ENCODE measurements at places on chromosomes 13 and 19.

GRCh38 chr13:52669677-52670076 lies 17.0 kb downstream of the SUGT1 start:
- ATAC-seq: no peak

DNA sequence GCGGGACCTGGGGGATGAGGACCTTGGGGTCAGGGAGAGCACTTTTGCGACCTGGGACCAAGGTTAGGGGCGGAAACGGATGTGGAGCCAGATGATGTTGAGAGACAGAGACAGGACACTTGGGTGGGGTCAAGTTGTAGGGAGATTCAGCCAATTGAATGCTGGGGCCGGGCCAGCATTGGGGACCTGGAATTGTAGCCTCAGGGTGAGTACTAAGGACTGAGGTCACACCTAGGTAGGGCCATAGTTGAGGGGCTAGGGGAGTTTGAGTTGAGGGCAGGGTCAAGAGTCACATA lies 1.2 kb downstream of the ALKBH7 start:
- ATAC-seq: no peak

DNA sequence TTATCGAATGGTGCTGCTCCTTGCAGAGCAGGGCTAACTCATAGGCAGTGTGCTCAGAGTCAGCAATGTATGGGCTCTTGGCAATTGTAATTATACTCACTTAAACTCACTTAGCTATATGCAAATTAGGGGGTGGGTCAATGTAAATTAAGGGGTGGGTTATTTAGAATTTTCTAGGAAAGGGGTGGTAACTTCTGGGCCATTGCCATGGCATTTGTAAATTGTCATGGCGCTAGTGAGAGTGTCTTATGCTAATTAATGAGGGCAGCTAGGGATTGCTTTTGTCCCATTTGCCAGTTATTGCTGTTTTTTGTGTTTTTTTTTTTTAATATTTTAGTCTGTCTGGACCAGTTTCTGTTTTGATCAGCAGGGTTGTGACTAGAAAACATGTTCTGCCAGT lies 68.4 kb downstream of the DIAPH3 start:
- ATAC-seq: no peak

DNA sequence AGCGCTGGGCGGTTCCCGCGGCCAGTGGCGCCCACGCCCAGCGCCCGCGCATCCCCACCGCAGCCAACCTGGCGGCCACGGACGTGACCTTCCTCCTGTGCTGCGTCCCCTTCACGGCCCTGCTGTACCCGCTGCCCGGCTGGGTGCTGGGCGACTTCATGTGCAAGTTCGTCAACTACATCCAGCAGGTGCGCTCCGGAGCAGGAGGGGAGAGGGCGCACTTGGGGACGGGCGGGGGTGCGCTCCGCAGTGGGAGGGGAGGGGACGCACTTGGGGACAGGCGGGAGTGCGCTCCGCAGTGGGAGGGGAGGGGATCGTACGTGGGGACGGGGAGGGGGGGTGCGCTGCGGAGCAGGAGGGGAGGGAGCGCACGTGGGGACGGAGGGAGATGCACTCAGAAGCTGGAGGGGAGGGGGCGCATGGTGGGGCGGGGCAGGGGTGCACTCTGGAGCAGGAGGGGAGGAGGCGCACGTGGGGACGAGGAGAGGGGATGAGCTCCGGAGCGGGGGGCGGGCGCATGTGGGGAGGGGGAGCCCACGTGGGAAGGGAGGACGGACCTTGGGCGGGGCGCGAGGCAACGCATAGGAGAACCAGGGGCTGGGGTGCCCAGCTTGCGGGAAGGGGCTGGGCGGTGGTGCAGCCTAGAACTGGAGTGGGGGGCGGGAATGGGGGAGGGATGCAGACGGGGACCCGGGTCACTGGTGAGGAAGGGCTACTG lies 1.5 kb downstream of the KISS1R start:
- peak; percentile 23 for ATAC-seq

DNA sequence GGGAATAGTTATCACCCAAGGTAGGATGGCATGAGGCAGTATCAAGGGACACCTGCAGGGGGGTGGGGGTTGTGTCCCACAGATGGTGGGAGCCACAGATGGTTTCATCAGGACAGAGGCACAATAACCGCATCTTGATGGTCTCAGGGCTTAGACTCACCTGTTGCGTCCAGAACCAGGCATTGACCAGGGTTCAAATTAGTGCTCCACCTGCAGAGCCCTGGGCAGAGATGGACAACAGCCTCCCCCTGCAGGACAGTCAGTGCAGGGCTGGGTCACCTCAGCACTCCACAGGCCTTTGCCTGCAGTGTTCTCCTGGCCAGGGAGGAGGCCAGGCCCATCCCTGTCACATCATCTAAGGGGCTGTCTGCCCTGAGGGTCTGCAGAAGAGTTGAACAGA lies 14.5 kb upstream of the CEACAM1 start:
- no peak for ATAC-seq

DNA sequence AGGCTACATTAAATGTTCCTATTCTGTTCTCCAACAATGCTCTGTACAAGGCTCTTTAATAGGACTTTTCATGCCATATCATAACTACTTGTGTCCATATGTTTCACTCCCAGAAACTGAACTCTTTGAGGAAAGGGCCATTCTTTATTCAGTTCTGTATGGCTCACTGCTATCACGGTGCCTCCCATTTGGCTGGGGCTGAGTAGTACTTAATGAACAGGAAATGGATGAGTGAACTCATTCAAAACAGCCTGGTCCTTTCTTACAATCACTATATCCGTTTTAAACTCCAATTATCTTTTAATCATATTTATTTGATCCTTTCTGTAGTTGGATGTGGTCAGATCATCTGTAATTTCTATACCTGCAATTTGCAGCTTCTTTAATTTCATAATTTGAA lies 410.6 kb downstream of the TBC1D4 start:
- no peak for ATAC-seq

- ATAC-seq: no peak
Observed at GRCh38 chr13:30748717-30749116, 13.4 kb downstream of the ALOX5AP start.

DNA sequence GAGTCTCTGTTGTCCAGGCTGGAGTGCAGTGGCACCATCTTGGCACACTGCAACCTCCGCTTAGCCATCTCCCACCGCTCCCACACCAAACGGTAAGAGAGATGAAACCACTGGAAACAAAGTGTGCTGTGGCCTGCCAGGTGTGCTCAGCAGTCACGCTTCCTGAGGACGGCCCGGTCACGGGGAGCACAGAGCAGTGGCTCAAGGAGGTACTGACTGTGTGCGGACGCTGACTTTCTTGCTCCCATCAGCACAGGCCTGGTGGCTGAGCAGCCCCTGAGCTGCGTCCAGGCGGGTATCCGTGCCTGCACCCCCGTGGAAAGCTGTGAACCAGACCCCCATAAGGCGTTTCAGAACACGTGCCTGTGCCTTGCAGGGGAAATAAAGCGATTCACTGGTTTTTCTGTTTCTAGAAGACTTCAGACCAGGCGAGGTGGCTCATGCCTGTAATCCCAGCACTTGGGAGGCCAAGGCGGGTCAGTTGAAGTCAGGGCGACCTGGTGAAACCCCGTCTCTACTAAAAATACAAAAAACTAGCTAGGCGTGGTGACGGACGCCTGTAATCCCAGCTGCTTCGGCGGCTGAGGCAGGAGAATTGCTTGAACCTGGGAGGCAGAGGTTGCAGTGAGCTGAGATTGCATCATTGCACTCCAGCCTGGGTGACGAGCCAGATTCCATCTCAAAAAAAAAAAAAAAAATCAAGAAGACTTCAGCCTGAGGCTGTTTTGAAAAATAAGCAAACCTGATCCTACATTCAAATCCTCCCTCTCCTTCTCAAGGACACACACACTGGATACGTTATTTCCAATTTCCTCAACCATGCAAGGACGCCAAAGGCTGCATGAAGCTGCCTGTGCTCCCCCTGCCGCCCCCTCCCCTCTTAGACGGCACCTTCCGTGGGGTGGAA lies 25.5 kb downstream of the ADPRHL1 start:
- no peak for ATAC-seq

DNA sequence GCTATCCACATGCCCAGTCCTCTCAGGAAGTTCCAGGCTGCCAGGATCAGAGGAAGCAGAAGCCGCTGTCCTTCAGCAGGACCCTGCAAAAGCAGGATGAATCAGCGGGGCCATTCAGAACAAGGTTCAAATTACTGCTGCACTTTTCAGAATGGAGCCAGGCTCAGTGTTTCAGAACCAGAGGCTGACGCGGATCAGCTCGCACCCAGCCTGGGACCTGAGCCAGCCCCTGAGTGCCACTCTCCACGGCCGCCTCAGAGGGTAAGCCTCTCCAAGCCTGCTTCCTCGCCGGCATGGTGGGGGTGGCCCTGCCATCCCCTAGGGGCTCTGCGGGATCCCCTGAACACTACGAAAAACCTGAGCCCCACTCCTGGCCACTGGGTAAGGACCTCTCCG lies 24.7 kb downstream of the RASA3 start:
- ATAC-seq: no peak

GRCh38 chr19:28575816-28576215 lies 637.1 kb downstream of the UQCRFS1 start:
- no peak for ATAC-seq

GRCh38 chr13:73365252-73365651 lies 306.4 kb downstream of the KLF5 start:
- ATAC-seq: no peak

GRCh38 chr19:7104747-7105447 lies 35.4 kb downstream of the ZNF557 start:
- ATAC-seq: peak; percentile 14

DNA sequence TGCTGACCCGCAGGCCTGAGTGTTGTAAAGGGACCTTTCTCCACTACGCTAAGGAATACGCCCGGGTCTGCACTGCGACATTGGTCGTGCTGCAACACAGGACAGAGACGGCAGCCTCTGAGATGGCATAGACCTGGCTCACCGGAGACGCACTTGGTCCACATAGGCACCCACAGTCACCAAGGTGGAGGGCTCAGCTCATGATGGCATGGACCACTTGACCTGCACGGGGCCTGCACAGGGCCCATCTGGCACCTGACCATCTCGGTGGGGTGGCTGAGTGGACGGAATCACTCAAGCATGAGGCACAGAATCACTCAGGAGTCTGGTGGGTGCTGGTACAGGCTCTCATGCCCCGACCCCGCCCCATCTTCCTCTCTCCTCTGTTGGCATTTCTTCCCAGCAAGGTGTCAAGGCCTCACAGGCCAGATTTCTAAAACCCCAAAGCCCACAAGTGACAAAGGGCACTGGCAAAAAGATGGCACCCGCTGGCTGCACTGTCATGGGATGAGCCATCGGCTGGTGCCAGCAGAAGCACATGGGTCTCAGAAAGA lies 45.9 kb downstream of the TSHZ3 start:
- ATAC-seq: no peak

DNA sequence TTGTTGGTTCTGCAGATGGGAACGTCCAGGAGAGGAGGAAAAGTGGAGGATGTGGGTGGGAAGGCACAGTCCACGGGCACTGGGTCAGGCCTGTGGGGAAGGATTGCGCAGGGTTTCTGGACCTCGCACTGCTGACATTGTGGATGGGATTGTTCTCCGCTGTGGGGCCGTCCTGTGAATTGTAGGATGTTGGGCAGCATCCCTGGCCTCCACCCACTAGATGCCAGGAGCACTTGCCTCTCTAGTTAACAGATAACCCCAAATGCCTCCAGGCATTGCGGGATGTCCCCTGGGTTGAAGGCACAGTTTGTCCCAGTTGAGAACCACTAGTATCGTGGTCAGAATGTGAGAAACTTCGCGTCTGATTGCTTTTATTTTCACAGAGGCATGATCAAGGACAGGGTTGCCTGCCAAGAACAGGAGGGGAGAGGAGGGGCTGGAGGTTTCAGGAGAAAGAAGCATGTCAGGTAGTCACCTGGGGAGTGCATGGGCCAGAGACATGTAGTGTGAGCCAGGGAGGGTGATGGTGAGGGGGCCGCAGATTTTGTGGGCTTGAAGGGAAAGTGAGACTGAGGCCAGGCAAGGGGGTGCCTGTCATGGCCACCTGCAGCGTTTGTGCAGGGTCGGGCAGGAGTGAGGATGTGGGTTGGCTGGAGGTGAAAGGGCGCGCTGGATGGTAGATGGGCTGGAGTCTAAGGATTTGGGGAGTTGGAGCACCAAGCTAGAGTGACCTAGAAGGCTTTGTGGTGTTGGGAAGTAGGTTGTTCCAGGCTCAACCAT lies 3.2 kb downstream of the ZNF628 start:
- no peak for ATAC-seq

DNA sequence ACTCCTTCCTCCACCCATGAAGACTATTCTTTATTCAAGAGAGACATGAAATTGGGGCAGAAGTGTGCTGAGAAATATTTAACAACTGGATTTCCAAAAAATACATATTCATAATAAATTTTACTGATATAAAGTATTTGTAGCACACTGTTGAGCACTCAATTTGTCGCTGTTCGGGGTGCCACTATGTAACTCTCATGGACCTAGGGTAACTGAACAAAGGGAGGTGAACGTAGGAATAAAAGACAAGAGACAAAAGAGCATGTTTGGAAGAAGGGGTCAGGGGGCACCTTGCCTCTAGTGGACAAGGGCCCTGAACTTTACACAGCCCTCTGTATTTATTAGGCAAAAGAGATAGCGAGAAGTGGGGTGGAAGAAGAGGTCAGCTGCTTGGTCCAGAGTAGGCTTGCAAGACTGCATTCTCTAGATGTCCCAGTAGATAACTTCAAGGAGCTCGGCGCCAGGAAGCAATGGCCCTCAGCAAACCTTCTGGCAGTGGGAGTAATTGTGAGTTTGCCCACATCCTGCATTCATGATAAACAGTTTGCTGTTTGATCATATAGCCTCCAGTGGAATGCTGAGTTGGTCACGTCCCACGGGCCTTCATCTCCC lies 4.5 kb upstream of the ZNF175 start:
- no peak for ATAC-seq

DNA sequence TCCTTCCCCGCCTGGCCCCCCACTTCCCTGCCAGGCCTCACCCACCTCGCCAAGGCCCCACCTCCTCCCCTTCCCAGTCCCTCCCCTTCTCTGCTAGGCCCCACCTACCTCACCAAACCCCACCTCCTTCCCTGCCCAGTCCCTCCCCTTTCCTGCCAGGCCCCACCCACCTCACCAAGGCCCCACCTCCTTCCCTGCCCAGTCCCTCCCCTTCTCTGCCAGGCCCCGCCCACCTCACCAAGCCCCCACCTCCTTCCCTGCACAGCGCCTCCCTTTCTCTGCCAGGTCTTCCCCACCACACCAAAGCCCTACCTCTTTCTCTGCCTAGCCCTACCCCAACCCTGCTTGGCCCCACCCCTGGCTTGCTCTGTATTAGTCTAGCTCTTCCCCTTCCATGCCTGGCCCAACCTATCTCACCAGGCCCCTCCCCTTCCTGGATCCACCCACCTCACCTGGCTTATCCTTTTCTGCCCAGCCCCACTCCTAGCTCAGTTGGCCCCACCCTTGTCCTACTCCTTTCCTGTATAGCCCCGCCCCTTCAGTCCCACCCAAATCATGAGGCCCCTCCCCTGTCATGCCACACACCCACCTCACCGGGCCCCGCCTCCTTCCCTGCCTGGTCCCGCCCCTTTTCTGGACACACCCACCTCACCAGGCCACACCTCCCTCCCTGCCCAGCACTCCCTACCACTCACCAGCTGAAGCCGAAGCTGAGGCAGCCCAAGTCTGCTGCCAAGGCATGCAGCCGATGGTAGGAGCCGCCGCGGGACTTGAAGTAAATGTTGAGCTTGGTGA lies 16.2 kb downstream of the CERS1 start:
- ATAC-seq: peak; percentile 59

- no peak for ATAC-seq
Observed at GRCh38 chr19:16327501-16327900, 2.9 kb downstream of the KLF2 start.

- ATAC-seq: no peak
Observed at GRCh38 chr13:48369988-48370387, 42.9 kb downstream of the LPAR6 start.
